ENCODE measurements at places on chromosomes 1 and 21.

DNA sequence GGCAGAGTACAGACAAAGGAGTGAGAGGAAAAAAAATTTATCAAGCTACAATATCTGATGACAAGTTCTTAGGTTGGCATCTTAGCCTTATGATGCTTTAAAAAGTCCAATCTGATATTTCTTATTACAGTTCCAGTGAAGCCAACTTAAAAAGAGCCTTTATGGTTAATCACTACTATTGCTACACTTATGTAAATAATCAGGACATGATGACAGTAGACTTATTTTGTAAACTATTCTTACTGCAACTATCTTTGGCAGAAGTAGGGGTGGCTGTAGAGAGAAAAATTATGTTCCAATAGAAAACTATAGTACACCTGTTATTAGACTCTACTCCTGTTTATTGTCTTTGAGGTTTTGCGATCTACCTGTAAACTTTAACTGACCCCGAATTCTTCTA lies 25.8 kb upstream of the NUF2 start:
- DNase-seq: no peak

GRCh38 chr1:24321126-24321525 lies 2.0 kb downstream of the GRHL3 start:
- no peak for DNase-seq

DNA sequence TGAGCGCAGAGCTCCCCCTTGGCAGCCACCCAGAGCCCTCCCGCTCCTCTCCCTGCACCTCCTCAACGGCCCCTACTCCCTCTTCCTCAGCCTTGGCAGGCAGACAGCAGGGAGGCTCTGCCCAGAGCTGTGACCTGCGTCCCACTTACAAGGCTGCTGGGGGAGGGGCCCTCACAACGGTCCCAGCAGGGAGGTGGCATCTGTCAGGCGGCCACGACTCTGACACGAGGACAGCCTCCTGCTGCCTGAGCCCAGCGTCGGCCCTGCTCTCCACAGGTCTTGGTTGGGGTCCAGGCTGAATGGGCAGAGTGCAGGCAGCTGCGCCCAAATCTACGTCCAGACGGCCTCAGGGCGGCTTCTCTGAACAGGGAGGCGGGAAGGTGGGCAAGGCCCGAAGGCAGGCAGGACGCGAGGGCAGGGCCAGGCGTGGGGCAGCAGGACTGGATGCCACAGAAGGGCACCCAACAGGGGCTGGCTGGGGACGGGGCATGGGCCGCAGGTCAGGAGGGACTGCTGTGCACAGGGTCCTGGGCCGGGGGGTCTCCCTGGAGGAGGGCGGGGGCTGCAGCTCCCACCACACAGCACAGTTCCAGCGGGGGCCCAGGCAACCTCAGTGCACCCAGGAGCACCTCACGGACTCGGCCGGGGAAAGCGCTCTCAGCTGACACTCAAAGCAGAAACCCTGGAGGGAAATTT lies 7.5 kb downstream of the SLC19A1 start:
- no peak for DNase-seq

DNA sequence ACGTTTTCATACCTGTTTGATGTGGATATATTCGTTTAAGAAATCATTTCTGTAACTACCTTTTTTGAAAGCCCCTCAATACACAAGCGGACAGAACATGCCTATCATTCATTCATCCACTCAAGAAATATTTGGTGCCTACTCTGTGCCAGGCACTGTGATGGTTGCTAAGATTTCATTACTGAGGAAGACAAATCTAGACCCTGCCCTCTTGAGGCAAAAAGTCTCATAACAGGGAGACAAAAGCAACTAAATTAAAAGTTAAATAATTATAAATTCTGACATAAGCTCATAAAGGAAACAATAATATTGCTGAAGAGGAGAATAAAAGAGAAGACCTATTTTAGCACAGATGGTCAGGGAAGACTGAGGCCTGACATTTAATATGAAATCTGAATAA lies 203.5 kb upstream of the ZNHIT6 start:
- DNase-seq: no peak

GRCh38 chr1:75067975-75068374 lies 66.2 kb upstream of the LHX8 start:
- no peak for DNase-seq

GRCh38 chr1:25622531-25622930 lies 5.9 kb downstream of the MAN1C1 start:
- DNase-seq: peak; percentile 29

DNA sequence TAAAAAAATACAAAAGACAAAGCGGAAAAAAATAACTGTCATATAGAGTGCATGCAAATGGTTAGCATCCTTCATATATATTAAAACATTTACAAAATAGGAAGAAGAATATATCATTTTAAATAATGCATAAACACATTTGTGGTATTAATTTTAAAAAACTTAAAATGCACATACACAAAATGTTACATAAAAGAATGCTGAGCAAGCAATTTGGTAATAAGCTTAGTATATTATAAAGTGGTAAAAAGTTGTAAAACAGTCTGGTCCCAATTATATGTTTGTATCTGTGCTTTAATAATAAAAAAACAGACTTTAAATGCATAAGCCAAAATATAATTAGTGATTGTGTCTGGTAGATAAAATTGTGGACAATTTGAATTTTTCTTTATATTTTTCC lies 394.6 kb downstream of the USH2A start:
- no peak for DNase-seq

- no peak for DNase-seq
These were observed 14.4 kb upstream of the C8B start for GRCh38 chr1:56979986-56980755.

DNA sequence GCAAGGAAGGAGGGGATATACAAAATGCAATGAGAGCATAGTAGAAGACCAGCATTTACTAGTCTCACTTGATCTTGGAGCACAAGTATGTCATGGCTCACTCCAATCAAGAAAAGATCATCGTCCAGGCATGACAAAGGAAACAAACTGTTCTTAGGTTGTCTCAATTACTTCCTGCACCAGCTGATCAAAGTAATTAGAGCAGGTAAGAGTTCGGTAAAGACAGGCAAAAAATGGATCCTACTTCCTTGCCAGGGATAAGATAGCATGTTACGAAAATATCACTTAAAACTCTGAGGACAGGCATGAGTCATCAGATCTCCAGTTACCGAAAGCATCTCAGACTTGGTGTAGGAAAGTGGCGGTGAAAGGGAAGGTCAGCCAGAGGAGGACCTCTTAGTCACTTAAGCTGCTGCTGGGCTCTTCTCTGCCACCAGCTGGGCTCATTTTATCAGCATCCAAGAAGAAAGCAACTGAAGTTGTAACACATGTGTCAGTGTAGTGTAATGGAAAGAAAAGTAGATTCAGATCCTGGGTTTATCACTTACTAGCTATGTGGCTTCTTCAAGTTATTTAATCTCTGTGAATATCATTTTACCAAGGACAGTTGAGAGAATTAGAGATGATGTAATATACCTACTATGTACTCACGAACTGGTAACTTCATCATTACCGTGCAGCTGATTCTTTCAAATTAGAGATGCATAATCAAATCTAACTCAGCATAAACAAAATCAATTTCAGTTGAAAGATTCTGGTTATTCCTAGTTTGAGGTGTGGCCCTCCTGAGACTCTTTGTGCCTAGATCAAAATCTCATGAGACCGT lies 46.8 kb downstream of the XCL1 start:
- no peak for DNase-seq

Data from activated CD4-positive, alpha-beta T cell treated with anti-CD3 and anti-CD28 coated beads for 1 hour (primary cell).